AG09319 (cell line): ENCODE measurements at places on chromosomes 2 and 18.
A peak's percentile ranks its signal among the peaks of the same experiment; 100 is the strongest.

GRCh38 chr2:198008230-198008629 is 203.8 kb downstream of the PLCL1 start:
- no peak for DNase-seq

GRCh38 chr2:149310349-149310748 is 20.0 kb upstream of the LYPD6 start:
- no peak for DNase-seq

DNA sequence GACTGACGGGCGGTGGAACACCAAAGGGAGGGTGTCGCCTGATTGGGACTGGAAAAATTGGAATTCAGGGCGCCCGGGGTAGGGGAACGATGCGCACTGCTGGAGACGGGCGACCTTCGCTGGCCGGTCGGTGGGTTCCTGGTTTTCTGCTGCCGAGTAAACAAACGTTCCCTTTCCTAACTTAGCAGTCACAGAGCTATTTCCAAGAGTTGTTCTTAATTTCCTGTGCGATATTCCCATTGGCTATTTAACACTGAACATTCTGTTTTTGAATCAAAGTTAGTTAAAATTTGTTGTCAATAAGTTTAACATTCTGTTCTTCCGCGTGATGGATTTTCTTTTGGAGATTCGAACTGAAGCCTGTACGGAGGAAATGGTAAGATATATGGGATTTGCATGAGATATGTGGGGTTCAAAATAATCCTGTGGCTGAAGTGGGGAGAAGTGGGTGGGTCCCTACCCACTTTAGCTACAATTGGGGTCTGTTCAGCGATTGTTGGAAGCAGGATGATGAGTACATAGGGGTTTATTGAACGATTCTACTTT is 862 bp downstream of the C18orf54 start:
- DNase-seq = no peak

DNA sequence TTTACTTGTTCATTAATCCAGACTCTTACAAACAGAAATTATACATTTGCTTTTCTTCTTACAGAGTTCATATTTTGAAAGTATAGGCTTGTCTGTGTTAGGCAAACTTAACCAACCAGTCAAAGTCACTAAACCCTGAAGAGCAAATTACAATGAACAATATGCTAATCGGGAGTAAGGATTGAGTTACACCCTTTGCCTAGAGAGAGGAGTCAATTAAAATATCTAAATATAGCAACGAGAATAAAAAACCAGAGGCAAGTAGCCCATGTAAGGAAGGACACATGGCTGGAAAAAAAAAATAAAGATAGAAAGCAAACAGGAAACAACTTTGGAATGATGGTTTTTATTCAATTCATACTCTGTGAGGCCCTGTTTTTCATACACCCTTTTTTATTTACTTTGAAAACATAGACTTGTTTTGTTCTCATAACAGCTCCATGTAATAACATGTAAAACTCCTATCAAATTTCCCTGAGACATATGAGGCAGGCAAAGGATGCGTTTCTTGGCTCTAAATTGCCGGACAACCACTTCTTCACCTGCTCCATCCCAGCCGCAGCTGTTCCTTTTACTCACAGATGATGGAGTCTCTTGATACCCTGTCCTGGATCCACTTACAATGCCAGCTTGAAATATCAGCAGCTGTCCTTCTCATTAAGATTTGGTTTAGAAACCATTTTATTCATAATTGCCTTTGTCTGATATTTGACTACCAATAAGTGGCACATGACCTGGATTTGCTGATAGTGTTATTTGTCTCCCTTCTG is 767.7 kb upstream of the GCFC2 start:
- no peak for DNase-seq

GRCh38 chr2:168528469-168528868 is 72.4 kb downstream of the CERS6 start:
- DNase-seq = no peak

GRCh38 chr2:188582211-188582610 is 290.5 kb downstream of the GULP1 start:
- no peak for DNase-seq

- DNase-seq = no peak
Observed at GRCh38 chr18:55458456-55459203, 129.4 kb downstream of the TCF4 start.

DNA sequence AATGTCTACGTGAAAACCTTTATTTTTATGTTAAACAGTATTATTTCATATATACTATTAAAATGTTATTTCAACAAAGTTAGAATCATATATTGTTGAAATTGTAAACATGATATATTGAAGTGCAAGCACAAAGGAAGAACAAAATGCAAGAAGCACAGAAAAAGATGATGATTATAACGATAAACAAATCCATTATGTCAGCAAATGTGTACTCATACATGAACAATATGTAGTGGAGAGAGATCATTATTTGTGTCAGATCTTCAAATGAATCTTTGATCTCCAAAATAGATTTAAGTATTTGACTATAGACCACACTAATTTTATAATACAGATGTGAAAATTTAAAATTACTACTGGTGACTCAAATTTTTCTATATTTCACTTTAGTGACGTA is 1104.4 kb upstream of the CRIM1 start:
- DNase-seq = no peak

DNA sequence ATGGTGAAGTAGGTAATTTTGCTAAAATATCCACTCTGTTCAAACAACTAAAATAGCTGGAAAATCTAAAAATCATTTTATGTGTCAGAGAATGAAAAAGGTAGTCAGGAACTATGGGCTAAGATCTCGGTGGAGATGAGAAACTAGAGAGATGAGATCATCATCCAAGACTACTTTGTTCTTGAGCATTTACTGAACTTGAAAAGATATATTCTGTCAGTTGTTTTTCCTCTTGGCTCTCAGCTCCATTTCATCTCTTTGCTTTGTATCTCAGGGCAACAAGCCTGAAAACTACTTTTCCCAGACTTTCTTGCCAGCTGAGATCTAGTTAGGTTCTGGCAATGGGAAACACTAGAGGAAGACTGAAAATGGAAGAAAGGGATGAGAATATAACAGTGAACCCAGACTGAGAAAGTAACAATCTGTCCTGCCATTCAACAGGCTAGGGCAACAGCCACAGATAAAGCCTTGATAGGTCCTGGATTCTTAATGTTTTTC is 346.2 kb upstream of the MEX3C start:
- no peak for DNase-seq

GRCh38 chr18:34913837-34914661 is 127.2 kb upstream of the MAPRE2 start:
- no peak for DNase-seq

DNA sequence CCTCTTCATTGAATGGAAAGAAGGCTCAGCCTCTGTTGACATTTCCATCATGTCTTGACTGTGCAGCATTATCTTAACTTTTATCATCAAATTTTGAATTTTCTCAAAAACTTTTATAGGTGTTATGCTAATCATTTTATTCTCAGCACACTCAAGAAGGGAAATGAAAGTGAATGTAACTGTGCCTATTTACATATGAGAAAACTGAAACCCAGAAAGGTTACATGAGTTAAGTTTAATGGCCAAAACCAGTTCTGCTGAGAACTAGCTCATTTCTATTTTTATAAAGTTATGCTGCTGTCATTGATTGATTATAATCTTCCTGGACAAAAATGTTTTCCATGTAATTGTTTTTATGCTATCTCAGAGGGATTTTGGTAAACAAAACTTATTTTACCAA is 618.8 kb upstream of the NRXN1 start:
- no peak for DNase-seq

DNA sequence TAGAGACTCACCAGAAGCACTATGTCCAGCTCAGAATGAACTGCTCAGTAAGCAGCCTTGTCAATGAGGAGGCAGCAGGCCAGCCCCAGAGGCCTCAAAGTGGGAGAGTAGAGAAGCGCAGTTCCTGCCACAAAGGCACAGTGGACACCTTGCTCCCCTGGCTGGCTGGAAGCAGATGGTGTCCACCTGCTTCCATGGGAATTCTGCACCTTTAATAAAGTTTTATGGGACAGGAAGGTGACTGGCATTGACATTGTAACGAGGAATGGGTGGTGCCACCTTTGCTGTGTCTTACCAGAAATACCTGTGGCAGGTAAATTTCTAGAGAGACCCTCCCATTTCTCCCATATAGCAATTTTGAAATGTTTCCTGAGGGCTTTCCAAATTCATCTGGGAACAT is 6.7 kb upstream of the IL1B start:
- no peak for DNase-seq

DNA sequence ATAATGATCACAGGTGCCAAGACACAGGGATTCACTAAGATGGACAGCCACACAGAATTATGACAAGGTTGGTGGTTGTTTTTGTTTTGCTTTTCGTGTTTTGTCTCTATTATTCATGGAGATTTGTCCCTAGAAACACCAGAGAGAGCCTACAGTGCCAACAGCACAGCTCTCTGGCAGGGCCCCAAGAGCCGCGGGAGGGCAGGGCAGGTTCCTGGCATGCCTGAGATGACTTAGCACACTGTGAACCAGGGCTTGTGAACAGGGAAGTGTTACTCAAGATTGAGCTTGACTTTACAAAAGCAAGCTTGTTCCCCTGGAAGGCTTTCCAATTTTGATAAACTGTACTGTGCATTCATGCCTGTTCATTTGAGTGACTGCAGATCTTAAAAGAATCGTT is 437.4 kb upstream of the SALL3 start:
- no peak for DNase-seq

DNA sequence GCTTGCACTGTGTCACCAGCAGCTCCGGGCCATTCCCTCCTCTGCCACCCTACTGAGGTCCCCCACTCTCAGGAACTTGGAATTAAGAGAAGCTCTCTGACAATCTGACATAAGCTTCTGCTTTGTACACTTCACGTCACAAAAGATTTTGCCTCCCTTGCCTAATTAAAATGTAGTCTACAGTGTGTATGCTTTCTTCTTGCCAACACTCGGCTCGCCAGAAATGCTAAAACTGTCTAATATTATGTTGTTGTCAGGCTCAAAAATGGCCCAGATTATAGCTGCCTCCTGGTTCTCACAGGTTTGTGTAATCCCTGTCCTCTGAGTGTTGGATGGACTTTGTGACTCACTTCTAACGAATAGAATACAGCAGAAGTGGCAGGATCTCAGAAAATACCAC is 474.7 kb downstream of the MBD2 start:
- DNase-seq = no peak

DNA sequence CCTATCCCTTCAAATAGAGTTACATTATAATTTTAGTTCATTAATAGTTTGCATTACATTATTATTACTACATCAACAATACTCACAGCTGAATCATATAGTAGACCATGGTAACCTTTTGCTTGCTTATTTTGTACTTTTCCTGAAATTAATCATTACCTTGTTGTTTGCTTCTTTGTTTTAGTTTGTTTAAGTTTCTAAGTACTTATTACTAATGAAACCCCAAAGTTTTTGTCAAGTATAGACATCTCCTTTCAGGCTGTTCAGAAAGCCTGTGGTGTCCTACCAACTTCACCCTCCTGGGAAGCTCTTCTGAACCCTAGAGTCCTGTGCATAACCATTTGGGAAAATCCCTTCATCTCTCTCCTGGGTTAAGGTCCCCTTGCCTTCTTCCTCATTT is 43.5 kb upstream of the LAPTM4A start:
- no peak for DNase-seq

DNA sequence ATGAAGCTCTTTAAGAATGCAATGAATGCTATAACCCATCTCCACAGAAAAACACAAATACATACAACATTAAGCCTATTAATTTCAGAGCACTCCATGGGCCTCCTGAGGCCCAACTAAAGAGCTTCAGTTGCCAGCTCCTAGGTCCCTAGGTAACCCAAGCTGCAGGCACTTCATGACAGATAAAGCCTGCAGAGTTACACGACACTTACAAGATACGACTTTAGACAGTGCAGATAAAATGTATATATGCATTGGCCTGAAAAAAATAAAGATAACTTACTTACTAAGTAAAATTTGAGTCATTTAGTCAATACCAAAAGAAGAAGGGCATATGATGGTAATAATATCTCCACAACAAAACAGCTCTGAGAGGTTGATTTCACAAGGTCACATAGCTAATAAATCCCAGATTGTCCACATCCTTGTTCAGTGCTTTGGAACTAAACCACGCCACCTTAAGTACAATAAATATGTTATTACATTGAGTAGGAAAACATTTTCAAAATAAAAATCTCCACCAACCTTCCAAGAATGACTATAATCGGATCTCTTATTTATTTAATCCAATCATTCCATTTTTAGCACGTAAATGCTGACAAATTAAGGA is 3.4 kb downstream of the MAP4K3 start:
- peak; percentile 71 for DNase-seq

DNA sequence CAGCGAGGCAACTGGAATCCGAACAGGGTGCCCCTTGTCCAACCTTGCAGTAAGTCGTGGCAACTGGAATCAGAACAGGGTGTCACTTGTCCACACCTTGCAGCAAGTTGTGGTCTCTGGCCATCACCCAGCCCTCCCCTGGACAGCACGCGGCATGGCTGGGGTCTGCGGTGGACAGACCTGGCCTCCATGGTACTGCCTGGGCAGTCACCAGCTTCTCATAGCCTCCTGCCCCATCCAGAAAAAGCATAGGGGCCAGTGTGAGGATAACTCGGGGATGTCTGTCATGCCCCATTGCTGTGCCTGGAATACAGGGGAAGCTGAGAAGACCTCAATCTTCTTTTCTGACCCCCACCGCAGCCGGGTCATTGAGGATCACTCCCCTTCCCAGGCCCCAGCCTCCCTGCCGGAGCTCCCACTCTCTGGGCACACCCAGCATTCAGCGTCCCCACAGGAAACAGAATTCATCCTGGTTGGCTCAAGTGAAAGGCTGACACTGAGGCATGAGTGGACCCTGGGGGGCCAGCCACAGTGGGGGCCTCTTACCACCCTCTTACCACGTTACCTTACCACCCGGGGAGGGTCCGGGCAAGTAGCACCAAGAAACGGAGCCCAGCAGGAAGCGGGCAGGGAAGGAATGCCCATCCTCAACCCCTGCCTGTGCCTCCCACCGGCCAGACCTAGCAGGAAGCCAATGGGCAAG is 68.0 kb upstream of the RAB6C start:
- DNase-seq = no peak

DNA sequence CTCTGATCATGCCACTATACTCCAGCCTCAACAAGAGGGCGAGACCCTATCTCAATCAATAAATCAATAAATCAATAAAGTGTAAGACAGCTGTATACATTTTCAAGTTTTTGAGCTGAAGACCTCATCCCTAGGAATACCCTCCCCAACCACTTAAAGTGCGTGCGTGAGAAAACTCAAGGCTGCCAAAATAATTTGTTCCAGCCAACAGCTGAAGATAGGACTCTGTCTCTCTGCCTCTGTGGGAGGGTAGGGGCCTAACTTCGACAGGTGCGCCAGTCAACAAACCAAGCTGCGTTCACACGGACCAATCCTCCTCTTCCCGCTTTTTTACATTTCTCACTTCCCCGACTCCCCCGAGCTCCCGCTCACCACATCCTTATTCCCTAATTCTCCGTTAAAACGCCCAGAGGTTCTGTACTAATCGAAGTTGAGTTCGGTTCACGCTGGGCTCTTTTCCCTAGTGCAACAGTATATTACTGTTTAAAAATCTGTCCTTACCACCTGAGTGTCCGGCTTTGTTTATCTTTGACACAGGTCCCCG is 618 bp downstream of the POLR2D start:
- DNase-seq = no peak

- DNase-seq = no peak
Observed at GRCh38 chr2:152166633-152167032, 8.9 kb downstream of the STAM2 start.
